ENCODE measurements at places on chromosomes 6 and 20.

DNA sequence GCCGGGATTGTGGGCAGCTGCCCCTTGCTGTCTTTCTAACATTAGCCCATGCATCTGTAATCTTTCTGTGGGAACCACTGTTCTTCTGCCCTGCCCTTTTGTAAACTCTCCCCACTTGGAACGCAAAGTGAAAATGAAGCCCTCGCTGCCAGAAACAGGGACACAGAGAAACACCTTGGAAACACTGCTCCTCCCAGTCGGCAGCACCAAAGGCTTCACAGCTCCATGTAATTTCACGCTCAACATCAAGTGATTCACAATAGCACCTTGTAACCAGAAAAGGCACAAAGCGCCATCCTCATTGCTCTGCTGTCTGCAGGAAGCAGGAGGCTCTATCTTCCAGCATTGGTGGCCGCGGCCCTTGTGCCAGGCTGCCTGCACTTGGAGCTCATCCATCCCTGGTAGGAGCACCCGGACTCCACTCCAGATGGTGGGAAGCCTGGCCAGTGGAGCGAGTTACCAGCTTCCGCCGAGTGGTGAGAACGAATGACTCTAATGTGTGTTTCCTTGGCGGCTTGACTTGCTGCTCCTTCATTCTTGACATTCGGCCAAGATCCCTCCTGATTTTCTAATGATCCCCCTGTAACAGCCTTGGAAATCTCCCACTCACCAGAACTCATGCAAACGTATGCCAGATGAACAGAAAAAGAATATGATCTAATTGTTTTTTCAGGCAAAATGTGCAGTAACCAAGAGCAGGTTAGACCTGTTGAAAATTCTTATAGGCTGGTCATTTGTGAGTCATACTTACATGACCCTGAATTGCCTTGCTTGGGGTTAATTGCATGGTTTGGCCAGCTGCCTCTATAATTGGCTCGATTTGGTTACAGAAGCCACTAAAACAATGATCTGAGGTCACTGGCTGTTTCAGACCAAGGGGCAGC is 169.1 kb upstream of the CDYL start:
- no peak for DNase-seq

DNA sequence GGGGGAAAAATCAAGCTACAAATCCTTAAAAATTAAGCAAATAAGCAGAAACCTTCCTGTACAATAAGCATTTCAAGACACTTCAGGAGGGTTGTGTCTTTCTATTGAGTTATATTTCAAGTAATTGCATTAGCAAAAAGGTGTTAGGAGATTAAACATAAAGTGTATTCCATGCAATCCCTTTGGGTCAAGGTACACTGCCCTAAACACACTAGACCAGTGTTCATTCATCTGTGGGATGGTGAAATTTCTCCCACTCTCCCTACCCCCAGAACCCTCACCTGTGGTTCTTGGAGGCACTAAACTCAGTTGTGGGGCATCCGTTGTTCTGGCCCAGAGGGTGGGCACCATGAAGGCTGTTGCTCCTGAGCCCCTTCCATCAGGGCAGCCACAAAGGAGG is 205.1 kb upstream of the SGK1 start:
- no peak for DNase-seq

DNA sequence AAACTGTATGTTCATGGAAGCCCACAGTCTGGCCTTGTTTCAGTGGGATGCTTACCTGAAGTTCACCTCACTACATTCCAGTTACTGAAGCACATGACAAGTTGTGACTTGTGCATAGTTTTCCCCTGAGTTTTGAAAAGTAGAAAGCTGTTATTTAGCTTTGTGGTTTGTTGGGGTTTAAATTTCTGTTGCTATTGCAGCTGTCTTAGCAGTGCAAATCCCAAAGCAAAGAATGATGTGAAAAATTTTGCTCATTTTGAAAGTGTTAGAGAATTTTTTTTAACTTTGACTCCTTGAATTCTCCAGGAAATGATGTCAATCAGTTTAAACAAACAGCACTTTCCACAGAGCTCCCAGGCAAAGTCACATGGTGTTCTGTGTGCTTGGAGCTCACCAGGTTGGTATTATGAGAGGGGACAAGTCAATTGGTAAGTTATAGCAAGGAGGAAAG is 268.4 kb downstream of the ADGRG6 start:
- DNase-seq: no peak

GRCh38 chr20:47330933-47331708 is 25.4 kb downstream of the ZMYND8 start:
- DNase-seq: no peak

Measured in GF-D8 (cell line).